ENCODE measurements at places on chromosomes 2 and 18.

- DNase-seq: no peak
Observed at GRCh38 chr2:44107974-44108373, 60.7 kb upstream of the PPM1B start.

DNA sequence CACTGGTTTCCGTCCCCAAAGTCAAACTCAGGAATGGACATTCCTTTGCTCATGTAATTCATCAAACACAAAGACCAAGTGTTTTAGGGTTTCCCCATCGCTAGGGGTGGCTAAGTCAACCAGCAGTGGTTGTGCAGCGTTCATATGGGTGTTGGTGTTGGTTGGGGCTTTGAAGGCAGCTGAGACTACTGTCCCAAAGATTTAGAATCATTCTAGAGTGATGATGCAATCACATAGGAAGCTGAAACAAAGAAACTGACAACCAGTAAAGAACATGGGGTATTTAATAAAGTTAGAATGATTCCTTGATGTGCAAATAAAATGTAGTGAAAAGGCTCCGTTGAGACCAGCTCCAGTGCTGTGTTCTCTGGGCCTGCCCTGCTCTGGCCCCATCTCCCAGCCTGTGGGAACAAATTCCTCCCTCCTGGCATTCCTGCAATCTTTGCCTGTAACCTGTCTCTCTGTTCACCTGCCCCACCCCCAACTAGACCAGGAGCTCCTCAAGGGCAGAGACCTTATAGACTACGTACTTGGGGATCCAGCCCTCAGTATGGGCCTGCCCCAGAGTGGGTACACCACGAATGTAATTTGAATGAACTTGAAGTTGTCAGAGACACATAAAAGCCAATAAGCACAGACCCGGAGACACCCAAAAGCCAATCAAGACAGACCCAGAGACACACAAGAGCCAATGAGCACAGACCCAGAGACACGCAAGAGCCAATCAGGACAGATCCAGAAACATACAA is 191.7 kb upstream of the TWIST2 start:
- no peak for DNase-seq

DNA sequence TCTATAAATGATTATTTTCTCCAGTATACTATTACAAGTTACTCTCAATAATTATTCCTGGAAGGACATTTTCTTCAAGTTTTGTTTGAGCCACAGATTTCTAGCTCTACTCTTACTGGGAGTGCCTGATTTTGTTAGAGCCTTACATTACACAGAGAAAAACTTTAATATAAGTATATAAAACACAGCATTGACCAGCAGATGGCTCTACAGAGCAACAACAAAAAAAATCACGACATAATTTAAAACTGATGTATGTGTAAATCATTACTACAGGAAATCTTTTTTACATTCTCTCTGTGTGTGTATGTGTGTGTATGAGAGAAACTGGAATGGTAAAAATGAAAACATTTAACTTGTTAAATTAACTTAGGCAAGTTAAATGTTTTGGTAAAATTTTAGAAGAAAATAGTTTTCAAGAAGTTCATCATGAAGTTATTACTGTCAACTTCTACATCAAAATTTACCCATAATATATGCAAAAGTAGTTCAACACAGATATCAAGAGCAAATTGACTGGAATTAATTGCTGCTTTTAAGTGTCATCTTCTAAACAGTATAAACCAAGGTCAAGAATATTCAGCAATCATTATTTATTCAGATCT is 103.3 kb downstream of the MDH1 start:
- DNase-seq: no peak

- DNase-seq: no peak
Observed at GRCh38 chr2:136164280-136164776, 46.4 kb upstream of the CXCR4 start.

- no peak for DNase-seq
Observed at GRCh38 chr2:176056406-176056805, 27.4 kb downstream of the EVX2 start.

- DNase-seq: no peak
Observed at GRCh38 chr18:46622999-46623398, 34.0 kb downstream of the LOXHD1 start.

GRCh38 chr2:239285071-239285931 is 115.5 kb downstream of the HDAC4 start:
- DNase-seq: peak; percentile 35

- no peak for DNase-seq
Observed at GRCh38 chr2:221673248-221673647, 101.1 kb upstream of the EPHA4 start.

- peak; percentile 99 for DNase-seq
Observed at GRCh38 chr2:10447895-10448575, at the start of gene ODC1. TSS of gene ODC1 (minus strand) at chr2:10448327. CDS start at chr2:10445032, 3,295 bp downstream.

DNA sequence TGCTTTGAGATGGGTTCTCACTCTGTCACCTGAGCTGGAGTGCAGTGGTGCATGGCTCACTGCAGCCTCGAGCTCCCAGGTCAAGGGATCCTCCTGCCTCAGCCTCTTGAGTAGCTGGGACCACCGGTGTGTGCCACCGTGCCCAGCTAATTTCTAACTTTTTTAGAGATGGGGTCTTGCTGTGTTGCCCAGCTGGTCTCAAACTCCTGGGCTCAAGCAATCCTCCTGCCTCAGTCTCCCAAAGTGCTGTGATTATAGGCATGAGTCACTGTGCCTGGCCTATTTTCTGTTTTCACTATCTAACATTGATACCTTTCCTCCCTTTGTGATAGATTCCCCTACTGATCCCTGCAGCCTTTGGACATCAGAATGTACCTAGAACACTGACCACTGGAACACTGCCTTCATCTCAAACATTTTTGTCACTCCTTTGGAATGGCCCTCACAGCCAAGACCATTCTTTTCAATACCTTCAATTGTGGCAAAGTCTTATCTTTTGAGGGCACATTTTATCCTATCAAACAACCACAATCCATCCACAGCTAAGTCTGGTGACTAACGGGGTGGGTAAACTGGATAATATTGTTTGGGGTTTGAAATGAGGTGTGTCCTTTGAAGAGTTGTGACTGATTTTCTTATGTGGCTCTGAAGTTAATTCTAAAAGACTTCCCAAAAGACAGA is 43.7 kb downstream of the EPAS1 start:
- DNase-seq: no peak

DNA sequence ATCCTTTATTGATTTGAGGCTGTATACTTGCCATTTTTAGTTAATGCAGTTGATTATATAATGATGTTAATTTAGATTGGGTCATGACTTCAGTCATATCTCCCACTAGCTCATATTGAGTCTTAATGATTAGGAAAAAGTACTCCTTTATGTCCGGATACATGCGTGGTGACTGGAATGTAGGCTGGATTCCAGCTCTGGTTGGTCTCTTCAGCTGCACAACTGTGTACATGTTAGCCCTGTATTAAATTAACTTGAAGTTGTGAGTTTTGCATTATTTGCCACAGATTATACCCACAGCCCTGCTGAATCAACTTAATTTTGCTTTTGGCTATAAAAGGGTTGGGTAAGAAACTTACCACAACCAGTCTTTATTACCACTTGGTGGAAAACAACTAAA is 22.5 kb downstream of the MOB4 start:
- no peak for DNase-seq

DNA sequence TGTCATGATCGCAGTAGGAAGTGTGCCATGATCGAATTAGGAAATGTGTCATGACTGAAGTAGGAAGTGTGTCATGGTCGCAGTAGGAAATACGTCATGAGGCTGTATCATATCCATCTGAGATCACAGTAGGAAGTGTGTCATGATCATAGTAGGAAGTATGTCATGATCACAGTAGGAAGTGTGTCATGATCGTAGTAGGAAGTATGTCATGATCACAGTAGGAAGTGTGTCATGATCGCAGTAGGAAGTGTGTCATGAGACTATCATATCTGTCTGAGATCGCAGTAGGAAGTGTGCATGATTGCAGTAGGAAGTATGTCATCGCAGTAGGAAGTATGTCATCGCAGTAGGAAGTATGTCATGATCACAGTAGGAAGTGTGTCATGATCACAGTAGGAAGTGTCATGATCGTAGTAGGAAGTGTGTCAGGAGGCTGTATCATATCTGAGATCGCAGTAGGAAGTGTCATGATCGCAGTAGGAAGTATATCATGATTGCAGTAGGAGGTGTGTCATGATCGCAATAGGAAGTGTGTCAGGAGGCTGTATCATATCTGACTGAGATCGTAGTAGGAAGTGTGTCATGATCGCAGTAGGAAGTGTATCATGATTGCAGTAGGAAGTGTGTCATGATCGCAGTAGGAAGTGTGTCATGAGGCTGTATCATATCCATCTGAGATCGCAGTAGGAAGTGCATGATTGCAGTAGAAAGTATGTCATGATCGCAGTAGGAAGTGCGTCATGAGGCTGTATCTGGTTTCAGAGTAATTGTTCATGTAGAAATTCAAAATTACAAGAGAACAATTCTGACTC is 56.4 kb upstream of the NFATC1 start:
- no peak for DNase-seq

DNA sequence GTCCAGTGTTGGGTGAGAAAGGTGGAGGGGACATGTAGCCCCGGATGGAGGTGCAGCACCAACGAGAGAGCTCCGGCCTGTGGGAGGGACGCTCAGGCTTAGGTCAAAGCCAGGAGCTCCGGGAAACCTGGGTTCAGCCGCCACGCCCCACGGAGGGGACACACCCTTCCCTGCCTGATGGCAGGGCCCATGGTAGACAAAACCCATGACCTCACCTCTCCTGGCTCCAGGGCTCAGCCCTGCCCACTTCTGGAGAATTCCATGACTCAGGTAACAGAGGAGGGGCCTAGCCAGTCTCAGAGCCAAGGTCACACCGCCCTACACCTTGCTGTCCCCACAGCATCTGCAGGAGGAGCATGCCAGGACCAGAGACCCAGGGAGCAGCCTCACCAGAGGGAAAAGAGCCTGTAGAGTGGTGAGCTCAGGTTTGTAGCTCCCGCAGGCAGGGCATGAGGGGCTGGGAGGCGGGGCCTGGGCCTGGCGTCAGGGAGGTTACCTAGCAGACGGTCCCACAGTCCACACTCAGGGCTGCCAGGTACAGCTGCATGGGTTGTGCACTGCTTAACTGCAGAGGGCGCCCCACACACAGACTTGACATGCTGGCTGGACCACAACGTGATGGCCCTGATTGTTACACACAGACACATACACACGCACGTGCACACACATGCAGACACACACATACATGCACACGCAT is 70.8 kb upstream of the SMAD7 start:
- DNase-seq: peak; percentile 14

DNA sequence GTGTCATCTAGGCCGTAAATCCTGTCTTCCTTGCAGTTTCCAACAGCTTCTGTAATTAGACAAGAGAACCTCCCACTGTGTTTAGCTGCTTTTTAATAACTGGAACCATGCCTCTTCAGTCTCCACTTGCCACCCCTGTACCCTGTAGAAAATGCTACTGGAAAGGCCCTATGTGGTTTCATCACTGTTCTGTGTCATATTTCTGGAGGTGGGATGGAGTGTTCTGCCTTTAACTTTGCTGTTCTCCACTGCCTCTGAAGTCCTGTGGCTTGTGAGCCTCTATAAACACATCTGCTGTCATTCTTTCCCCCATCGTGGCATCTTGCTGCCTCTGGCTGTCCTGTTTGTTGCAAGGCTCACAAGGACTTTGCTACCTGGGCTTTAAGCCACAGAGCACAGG is 17.9 kb downstream of the MGAT5 start:
- DNase-seq: no peak

- no peak for DNase-seq
Observed at GRCh38 chr2:6635296-6635695, 230.4 kb downstream of the CMPK2 start.

GRCh38 chr18:79590191-79591031 is 89.2 kb upstream of the CTDP1 start:
- no peak for DNase-seq

- DNase-seq: no peak
Observed at GRCh38 chr2:86764661-86765309, 25.9 kb downstream of the CD8A start.

DNA sequence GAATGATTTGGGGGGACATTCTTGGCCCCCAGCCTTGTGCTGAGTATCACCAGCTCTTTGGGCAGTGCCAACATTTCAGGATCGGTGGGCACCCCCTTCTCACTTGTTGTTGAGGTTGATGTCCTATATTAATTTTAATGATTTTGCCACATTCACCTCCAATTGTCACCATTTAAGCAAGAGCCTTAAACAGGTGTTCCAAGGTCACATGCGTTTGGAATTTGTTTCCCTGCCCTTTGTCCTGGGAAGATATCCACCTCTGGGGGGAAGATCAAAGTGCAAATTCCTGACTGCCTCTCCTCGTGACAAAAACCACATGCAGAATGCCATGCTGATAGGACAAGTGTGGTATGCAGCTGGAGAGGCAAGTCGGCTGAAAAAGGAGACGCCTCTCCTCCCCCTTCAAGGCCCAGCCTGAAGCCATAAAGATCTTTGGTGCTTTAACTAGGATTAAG is 72.5 kb upstream of the ID2 start:
- no peak for DNase-seq

DNA sequence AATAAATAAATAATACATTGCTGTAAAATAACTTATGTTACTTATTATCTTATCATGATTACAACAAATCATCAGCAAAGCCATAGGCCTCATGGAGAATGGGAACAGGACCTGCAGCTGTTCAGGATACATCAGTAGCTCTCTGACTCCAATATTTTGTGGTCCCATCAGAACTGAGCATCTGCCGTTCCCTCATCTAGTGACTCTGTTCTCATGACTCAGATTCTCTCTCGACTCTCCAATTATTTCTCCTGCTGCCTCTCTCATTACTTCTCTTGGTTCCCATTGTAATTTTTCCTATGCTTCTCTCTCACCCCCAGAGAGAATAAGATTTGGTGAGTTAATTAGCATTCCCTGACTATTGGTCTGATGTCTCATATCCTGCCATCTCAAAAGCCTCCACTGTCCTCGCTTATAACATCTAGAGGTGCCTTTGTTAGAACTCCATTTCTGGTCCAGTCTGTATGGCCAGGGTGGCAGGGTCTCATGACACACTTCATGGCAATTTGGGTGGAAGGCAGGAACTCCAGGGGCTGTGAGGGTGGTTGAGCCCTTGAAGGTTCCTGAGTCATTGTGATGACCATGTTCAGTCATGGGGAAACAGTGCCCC is 78.0 kb upstream of the TANC1 start:
- no peak for DNase-seq

GRCh38 chr2:194553980-194554379 is 1103.0 kb upstream of the SLC39A10 start:
- no peak for DNase-seq

- DNase-seq: no peak
Observed at GRCh38 chr18:44632469-44633145, 48.1 kb upstream of the SETBP1 start.

GRCh38 chr2:62774555-62775366 is 69.2 kb downstream of the EHBP1 start:
- no peak for DNase-seq

- no peak for DNase-seq
Observed at GRCh38 chr2:217868911-217869334, 133.9 kb downstream of the TNS1 start.
